ENCODE measurements at places on chromosomes 7 and 10.

GRCh38 chr7:7698930-7699329, 19.5 kb downstream of the RPA3 start:
- DNase-seq = no peak

- DNase-seq = peak; percentile 51
Measured at GRCh38 chr10:59682986-59683937, 26.4 kb downstream of the SLC16A9 start.

- no peak for DNase-seq
Measured at GRCh38 chr7:134179036-134180011, 52.2 kb downstream of the LRGUK start.

- DNase-seq = no peak
Measured at GRCh38 chr10:86821388-86821999, 65.1 kb downstream of the BMPR1A start.

DNA sequence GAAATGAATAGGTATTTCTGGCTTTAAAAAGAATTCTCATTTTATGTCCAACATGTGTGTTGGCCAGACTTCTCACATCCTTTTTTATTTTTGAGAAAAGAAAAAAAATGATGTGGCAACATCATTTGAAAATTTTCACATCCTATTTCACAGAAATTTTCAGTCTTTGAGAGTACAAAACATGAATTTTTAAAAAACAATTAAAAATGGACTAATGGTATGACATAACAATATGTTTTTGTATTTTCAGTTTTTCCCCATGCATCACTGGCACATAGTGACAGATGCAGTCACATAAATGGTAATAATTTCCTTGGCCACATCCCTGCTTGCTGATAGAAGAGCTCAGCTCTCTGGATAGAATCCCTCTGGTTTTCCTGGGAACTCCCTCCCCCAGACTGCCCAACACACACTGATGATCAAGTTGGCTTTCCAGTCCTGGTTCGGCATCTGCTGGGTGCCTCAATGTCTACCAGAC, 188.5 kb upstream of the AGR3 start:
- no peak for DNase-seq

DNA sequence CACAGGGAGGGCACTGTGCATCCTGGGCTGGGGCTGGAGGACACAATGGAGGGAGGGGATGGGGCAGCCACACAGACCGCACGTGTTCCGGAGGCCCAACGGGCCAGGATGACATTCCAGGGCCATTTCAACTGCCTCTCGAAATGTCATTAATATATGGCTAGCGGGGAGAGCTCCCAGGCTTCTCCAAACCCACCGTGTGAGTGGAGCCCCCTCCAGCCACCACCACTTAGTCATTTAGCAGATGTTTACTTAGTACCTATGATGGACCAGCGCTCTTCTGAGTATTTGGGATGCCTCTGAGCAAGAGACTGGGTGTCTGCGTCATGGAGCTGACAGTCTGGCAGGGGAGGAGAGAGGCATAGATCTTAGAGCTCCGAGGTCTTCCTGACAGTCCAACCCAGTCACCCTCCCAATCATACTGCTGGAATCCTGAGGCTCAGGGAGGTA, 107.3 kb downstream of the ZMIZ1 start:
- DNase-seq = no peak

DNA sequence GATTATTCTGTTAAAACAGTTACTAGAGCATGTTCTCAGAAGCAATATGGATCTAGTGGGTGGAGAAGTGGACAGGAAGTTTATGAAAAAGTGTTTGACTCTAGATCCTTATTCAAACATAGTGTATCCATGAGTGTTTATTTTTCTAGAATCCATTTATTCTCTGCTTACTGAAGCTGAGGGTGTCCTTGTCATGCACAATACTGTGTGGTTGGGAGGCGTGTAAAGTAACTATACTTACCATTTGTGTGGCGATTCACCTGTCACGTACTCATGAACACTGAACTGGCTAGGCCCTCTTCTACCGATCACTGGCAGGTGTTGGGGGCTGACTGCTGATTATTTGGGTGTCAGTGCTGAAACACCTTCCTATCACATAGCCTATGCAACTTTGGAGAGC, 74.0 kb downstream of the POU6F2 start:
- DNase-seq = no peak

GRCh38 chr10:71252220-71252619, 39.9 kb downstream of the UNC5B start:
- no peak for DNase-seq

DNA sequence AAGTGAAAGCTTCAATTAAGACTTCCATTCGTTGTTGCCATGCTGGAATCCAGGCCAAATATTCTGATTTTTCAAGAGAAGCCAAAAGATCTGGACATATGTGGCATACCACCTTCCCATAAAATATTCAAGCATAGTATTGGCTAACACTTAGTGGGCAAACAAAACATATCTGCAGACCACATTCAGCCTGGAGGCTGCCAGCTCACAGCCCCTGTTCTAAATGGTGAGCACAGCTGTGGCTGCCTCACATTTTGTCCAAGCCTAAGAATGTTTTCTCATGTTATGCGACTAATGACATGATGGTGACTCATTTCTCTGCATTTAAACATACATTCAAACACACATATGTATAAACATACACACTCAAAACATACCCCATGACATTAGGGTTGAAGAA, 10.6 kb upstream of the CALU start:
- DNase-seq = peak; percentile 70

DNA sequence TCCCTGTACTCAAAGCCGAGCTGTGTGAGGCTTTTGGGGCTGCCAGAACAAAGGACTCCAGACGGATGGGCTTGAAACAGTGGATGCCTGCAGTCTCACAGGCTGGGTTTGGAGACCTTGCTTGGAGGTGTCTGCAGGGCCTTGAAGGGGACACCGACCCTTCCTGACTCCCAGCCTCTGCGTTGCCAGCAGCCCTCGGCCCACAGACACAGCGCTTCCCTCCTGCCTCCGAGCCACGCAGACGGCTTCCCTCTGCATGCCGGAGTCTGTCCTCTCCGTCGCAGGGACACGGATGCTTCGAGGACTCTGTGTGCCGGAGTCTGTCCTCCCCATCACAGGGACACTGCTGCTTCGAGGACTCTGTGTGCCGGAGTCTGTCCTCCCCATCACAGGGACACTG, 524.7 kb downstream of the DNAJB6 start:
- no peak for DNase-seq

- DNase-seq = peak; percentile 30
Measured at GRCh38 chr7:22351329-22351692, 5.6 kb downstream of the RAPGEF5 start.

DNA sequence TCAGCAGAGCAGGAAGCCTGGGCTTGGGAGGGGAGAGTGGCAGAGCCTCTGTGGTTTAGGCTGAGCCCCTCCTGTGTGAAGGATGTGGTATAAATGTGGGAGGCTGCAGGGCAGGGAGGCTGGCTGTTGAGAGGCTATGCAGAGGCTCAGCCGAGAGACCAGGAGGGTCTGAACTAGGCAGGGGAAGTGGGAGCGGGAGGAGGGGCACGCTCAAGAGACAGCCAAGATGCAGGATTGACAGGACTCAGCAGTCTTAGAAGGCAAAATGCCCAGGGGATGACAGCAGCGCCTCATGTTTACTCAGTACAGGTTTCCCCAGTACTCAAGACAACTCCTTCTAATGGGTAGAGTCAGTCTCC, 24.3 kb downstream of the BTBD16 start:
- peak; percentile 68 for DNase-seq

DNA sequence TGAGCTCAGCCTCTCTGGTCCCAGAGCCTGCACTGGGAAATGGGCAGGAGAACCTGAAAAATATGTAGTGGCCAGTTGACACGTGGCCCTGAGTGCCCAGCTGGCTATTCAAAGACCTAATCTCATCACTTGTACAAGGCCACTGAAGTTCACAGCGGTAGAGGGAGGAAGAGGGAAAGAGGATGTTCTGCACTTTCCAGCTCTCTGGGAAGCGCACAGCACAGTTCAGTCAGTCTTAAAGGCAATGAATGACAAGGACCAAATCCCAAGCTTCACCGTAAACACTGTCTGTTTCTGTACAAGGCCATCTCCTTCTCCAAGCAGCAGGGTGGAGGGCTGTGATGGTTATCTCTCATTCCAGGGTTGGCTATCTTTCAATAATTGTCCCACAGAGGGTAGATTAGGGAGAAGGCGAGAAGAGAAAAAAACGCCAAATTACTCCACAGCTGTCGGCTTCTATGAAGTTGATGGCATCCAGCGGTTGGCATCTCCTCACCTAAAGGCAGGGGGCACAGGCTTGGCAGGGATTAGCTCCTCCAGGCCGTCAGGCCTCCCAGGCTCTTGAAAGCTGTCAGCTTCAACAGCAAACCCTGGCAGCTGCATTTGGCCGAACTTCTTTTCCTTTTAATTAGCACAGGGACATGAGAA, 10.6 kb downstream of the SFMBT2 start:
- no peak for DNase-seq

- DNase-seq = peak; percentile 56
Measured at GRCh38 chr7:144777005-144777839, 58.6 kb downstream of the TPK1 start.

DNA sequence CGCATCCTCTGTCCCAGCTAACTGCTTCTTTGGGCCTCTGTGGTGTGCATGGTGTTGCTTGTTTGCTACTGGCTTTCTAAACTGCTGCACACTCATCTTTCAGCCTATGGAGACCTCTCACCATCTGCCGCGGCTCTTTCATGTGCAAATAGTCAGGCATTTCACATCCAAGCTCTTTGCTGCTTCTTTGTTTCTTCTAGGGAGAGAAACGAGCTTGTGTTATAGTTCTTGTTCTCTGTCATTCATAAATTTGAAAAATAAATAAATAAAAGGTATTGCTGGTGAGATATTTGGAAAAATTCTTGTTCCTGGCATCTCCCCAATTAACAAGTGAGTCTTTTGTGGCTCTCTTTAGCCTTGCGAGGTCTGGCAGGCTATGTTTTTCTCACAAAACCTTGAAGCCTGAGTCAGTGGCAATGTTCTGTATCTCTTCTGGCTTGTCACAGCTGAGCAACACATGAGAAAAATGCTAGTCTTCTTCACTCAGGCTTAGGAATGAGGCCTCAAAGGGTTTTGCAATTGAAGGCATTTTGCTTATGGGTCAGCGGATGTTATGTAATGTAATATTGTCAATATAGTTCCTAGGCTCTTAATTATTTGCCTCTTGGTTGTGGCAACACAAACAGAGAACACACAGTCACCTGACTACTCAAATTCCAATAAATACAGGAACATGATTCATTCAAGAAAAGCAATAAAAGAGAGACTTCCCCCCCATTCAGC, 274.0 kb downstream of the FRMD4A start:
- peak; percentile 39 for DNase-seq

- DNase-seq = no peak
Measured at GRCh38 chr10:48671914-48672595, 12.6 kb upstream of the WDFY4 start.

- no peak for DNase-seq
Measured at GRCh38 chr7:102426268-102427018, 6.9 kb upstream of the ORAI2 start.

DNA sequence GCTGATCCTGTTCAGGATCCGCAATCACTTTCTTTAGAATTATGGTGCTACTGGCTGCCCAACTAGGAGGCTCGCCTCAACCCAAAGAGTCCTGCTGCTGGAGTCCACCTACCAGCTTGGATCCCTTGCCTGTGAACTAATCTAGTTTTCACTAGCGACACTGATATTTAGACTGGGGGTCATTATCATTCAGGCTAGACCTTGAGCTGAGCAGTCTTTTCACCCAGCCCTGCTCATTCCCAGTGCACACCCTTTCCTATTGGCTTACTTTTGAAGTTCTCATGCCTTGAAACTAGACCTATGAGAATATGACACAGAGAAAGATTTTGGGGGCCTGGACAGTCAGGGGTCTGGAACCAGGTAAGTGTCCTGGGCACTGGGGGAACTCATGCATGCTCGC, 107.9 kb downstream of the TMEM178B start:
- no peak for DNase-seq

DNA sequence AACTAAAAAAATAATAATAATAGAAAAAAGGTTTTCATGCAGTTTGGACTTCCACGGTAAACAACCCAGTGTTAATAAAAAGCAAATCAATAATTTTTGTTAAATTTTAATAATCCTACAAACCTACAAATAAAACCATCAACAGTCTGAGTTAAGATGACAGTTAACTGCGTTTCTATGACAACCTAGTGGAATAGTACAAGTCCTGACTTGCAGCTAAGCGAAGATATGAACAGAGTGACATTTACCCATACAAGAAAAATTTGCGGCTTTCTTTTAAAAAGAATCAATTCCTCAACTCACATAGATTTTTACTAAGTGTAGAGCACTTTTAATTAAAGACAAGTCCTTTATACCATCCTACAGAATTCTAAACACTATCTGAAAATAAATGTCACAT, 35.6 kb downstream of the VPS41 start:
- peak; percentile 56 for DNase-seq

- peak; percentile 46 for DNase-seq
Measured at GRCh38 chr7:127803626-127804025, 151.6 kb downstream of the SND1 start.

DNA sequence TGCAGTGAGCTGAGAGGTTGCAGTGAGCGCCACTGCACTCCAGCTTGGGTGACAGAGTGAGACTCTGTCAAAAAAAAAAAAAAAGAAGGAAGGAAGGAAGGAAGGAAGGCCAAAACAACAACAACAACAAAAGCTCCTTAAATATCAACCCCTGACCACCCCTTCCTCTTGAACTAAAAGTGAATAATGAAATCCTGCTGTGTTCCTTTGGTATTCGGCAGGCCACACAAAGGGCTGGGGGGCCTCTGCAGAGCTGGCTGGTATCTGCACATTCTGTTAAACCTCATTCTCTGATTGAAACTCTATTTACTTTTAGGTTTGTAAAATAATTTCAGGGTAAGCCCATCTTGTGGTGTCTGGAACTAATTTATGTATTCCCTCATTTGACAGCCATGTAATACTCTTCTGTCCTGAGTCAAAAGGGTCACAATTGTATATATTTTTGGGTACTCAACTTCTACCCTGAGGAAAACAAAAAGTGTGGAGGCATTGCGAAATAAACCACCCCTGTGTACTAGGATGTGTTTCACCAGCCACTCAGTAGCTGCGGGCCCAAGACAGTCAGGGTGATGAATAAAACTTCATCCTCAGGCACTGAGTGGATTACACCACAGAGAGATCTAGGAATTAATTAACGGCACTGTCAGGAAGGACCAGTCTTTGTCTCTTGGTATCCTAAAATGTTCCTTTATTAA, 446.4 kb upstream of the PFKP start:
- DNase-seq = no peak

GRCh38 chr7:98753989-98754479, 115.8 kb downstream of the TMEM130 start:
- DNase-seq = no peak

DNA sequence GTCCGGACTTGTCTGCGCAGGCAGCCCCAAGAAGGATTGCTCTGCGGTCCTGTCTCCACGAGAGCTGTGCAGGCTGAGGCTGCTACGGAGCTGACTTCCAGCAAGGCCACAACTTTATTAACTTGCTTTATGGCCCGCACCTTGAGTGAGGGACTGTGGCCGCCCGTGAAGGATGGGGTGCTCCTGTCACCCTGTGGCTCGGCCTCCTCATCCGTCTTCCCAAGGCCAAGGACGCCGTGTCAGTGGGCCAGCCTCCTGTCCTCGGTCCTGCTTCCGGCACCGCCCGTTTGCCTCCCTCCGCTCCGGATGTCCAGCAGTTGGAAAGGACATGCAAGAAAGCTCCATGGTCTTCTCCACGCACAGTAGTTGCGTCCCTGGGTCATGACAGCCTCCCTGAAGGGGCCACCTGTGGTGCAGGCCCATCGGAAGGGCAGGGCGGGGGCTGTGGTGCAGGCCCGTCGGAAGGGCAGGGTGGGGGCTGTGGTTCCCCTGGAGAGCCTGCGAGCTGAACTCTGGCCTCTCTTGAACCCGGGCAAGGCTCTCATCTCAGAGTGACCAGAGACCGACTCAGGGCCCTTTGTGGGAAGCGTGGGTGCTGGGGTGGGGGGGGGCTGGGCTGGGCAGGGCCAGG, 87.1 kb downstream of the NKX6-2 start:
- DNase-seq = no peak

All from epithelial cell of esophagus (primary cell).